ENCODE measurements at places on chromosomes 12 and 14. TPM values are rescaled to one million over a fixed set of nuclear protein-coding genes. Genes with fewer than 3 reads are reported as not detected.

- no peak for DNase-seq
Measured at GRCh38 chr14:56524971-56525677, 54.5 kb upstream of the TMEM260 start.

DNA sequence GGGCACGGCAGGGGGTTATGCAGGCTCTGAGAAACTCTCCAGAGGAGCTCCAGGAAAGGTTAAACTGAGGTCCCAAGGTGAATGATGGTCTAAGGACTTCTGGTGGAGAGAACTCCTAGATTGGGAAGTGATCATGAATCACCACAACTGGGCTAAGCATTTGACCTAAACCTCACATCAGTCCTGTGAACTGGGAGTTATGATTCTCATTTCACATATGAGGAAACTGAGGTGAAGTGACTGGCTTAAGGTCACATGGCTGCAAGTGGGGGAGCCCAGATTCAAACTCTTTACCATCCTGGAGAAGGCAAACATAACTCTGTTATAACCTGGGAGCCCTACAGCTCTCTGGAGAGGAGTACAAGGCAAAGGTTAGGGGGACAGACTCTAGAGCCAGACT is 4.2 kb downstream of the RARG start:
- no peak for DNase-seq

GRCh38 chr14:69922198-69922597 is 43.0 kb downstream of the SMOC1 start:
- no peak for DNase-seq

DNA sequence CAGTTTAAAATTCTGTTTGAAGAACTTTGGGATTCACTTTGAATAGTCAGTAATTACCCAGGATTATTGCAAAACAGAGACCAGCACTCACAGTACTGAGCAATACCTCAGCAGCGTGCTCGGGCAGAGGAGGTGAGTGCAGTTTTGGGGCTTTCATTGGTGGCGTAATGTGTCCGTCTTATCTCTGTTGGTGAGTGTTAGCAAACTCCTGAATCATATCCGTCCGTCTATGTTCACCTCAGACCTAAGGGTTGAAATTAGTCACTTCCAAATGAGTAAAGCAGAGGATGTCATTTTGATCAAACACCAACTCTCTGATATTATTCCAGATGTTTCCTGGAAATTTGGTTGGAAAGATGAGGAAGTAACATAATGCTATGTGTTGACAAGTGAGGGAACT is 82.8 kb downstream of the BORCS5 start:
- peak; percentile 46 for DNase-seq

- no peak for DNase-seq
Measured at GRCh38 chr12:93902736-93903562, 225.8 kb downstream of the CRADD start.

DNA sequence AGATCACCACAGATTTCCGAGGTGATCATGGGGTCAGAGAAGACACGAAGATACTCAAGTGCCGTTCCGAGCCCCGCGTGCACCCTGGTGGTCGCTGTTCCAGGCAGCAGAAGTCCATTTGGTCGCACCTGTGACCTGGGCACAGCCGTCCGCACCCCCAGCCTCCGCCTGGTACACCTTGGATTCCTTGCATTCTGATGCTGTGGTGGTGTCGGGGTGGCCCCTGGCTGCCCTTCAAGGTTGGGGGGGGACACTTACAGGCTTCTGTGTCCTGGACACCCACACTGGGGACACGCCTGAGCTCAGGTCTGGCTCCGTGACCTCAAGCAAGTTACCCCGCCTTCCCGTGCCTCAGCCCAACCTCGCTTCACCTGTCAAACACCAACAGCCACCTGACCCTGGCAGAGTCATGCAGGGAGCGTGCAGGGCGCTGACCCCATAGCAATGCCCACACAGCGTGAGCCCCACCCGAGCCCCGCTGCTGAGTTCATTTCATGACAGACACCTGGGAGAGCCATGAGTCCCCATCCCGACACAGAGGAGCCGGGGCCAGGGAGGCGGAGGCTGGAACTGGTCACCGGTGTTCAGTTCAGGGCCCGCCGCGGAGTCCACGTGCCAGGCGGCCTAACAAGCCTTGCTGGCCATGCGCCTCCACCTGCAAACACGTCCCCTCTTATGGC is 17.9 kb upstream of the GALNT9 start:
- DNase-seq = no peak

GRCh38 chr12:4607056-4607455 is 41.8 kb downstream of the AKAP3 start:
- DNase-seq = no peak

GRCh38 chr12:18752280-18752920 is 14.5 kb downstream of the CAPZA3 start:
- no peak for DNase-seq

DNA sequence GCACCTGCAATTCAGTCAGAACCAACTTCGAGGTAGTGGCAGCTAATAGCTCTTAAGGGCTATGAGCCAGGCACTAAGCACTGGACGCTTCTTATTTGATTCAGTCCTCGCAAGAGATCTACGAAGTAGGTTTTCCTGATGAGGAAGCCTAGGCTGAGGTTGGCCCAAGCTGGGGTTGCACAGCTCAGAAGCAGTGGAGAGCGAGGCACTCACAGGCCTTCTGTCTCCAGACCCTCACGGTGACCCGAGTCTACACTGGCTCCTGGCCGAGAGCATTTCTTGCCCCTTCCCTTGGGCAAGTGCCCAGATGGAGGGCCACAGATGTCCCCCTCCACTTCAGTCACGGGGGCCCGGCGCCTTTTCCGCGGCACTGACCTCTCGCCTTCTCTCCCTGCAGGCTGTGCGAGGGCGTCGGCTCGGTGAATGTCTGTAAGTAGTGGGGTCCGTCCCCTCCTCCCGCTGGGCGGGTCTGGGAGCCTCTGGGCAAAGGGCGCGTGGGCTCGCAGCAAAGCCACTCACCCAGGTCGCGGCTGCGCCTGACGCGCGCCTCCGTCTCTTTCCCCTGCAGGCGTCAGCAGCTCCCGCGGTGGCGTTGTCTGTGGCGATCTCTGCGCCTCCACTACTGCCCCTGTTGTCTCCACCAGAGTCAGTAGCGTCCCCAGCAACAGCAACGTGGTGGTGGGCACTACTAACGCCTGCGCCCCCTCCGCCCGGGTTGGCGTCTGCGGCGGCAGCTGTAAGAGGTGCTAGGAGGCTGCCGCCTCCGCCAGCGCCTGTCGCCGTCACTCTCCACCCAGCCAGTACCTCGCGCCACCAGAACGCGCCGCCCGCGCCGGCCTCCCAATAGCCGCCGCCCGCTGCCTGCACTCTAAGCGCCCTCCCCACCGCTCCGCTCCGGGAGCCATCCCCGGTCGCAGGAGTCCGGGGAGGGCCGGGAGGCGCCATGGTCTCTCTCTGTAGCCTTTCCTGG is 13.1 kb downstream of the KRT83 start:
- peak; percentile 41 for DNase-seq

DNA sequence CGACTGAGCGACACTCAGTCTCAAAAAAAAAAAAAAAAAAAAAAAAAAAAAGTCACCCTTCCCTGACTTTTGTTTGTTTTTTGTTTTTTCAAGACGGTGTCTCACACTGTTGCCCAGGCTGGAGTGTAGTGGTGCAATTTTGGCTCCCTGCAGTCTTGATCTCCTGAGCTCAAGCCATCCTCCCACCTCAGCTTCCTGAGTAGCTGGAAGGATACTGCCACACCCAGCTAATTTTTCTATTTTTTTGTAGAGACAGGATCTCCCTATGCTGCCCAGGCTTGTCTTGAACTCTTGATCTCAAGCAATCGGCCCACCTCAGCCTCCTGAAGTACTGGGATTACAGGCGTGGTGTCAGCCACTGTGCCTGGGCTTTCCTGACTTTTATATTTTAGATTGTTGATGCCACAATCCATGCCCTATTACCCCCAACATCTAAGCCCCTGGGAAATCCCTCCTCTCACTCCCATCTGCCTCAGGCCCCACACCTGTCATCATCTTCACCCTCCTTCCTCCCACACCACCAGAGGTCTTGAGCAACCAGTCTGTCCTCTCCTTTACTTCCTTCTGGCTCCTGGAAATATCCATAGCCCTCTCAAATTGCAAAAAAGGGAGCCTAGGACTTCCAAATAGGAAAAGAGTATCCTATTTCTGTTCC is 7.8 kb downstream of the IKZF4 start:
- no peak for DNase-seq

DNA sequence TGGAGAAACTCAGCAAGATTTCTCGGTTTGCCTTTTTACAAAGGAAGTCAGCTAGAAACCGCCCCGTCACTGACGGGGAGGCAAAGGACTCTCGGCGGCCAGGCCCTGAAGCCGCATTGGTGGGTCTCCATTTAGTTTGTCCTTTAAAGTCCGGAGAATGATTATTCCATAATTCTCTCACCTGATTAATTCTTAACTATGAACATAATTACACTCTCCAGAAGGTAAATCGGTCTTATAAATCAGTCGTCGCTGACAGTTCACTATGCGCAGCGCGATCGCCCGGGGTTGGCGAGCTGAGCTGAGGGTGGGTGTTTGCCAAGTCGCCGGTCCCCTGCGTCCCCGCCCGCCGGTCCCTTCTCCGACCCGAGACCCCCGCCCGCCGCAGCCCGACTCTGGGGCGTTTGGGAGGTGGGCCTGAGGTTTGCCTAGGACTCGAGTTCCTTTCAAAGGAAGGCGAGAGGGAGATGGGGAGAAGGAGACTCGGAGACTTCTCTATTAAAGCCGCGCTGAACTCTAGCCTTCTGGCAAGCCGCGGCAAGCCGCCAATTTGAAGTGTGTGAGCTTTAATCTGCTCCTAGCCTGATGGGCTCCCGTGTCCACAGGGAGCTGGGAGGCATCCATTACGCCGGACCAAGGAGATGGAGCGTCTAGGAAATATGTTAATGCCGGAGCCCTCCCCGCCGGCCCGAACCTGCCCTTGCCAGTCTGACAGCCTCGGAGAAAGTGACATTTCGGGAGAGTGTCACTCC is 392.9 kb downstream of the NOVA1 start:
- DNase-seq = no peak

GRCh38 chr12:58847901-58848600 is 72.3 kb downstream of the LRIG3 start:
- no peak for DNase-seq

- DNase-seq = no peak
Measured at GRCh38 chr14:24576771-24577170, 721 bp upstream of the CTSG start.

DNA sequence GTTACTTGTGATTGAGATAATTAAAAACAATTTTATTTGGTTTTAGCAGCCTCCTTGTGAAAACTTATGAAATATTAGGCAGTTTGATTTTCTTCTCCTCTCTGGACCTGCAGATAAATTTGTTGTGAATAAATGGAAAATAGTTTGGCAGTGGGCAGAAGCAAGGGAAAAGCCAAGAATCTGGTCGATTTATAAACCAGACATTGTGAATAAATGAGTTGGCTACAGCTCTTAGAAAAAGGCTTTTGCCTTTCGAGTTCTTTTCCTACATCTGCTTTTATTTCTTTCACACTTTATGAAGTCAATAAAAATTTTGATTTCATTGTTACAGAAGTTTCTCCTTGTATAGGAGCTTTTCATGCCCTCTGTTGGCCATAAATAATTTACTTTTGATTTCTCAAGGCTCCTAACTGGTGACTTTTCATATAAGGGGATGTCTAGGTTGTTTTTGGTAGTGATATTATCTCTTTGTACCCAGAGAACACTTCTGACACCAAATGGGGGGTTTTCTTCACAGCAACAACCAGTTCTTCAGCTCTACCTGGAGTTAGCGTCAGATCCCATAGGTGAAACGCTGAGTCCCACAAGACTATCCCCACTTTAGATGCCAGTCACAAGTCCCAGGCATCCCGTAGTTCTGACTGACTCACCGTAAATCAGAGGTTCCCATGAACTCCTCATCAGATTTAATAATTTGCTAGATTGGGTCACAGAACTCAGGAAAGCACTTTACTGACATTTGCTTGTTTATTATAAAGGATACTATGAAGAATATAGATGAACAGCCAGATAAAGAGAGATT is 136.5 kb upstream of the DNM1L start:
- DNase-seq = no peak

GRCh38 chr12:29148911-29149690 is at the start of gene FAR2:
TSS of gene FAR2 (plus strand) at chr12:29149278. CDS start at chr12:29270450, 121,172 bp downstream.
- DNase-seq = peak; percentile 61

GRCh38 chr12:60112063-60112462 is 516.2 kb downstream of the SLC16A7 start:
- DNase-seq = no peak

Gene OR4E2
- not detected for total RNA-seq

Gene CCDC196
- total RNA-seq = not detected

Gene OTOGL
- not detected for total RNA-seq

Gene TMEM119
- 1.2 TPM for total RNA-seq

Gene NTS
- total RNA-seq = not detected

Gene ATP23
- 15.9 TPM for total RNA-seq

Measured in activated CD4-positive, alpha-beta T cell treated with anti-CD3 and anti-CD28 coated beads, Interleukin-2, amount 10 ng/mL, durations not matched to agents 7 days and 5 days (primary cell).